ENCODE measurements at places on chromosomes 2 and 18.

GRCh38 chr2:224545884-224546644 lies 39.1 kb downstream of the CUL3 start:
- DNase-seq: no peak

GRCh38 chr18:22223254-22223964 lies 54.0 kb downstream of the GATA6 start:
- DNase-seq: peak; percentile 15

DNA sequence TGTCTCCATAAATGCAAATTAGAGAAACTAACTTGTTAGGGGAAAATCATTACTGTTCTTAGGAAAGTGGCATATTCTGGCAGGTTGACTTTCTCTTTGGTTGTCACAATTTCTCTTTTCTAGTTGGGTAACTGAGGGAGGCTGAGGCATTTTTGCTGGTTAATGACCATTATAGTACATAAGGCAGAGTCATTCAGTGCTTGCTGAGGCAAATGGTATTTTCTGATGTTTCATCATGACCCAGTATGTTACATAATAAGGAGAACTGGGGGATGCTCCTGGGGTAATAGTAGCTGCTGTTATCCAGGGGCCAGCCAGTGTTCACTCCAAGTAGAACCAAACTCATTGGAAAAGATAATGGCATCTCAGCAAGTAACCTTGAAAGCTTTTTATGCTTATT lies 62.3 kb downstream of the ITGA6 start:
- DNase-seq: no peak

GRCh38 chr2:235859651-235860050 lies 308.5 kb downstream of the GBX2 start:
- no peak for DNase-seq

GRCh38 chr2:11014026-11014425 lies 102.3 kb downstream of the KCNF1 start:
- no peak for DNase-seq

All from BJ (cell line).